WERI-Rb-1 (cell line): ENCODE measurements at places on chromosomes 7 and 10.

GRCh38 chr7:8490391-8491045, 57.1 kb downstream of the NXPH1 start:
- DNase-seq: no peak

- no peak for DNase-seq
Measured at GRCh38 chr10:33681595-33681994, 347.1 kb upstream of the NRP1 start.

DNA sequence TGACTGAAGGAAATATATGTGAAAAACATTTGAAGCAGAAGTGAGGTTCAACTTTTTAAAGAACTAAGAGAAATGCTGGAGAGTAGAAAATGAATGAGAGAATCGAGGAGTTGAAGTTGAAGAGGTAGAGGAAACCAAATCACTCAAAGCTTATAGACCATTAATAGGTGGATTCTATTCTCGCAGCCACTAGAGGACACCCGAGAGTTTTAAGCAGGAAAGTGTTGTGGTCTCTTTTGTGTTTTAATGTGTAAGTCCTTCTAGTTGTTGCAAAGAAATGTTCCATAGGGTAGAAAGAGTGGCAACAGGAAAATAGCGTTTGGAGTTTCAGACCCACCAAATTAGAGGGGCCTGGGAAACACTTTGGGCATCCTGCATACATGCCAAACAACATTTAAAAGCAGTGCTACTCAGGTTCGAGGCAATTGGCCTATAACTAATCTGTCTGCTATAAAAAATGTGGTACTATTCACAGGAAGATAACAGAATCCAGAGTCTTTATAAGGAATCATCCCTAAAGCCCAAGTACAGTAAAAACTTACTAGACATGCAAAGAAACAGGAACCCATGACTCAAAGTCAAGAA, 75.3 kb upstream of the TAS2R16 start:
- DNase-seq: no peak

DNA sequence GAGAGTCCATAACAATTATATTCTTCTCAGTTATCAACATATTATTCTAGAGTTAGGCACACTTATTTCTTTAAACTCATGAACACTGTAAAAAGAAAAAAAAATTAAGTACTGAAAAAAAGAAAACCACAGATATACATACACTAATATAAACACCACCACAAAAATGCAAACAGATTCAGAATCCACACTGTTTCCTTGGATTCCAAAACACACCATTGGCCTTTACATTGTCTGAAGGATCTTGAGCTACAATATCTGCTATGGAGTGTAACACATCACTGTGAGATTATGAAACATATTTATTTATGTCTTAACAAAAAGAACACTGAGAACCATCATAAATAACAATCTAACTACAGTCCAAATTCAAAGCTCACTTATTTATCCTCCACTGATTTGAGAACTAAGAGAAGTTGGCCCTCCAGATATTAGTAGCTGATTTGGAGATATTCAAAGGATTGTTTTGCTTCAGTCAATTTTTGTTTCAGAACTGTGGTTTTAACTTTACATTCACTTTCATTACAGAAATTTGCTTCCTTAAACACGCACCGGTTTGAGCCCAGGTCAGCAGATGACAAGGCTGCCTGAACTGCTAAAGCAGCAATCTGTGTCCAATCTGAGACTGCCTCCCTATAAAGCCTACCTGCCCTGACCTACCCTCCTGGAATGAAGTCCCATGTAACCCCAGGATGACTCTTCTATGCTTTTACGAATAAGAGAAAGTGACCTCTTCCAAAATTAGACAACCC, 47.0 kb upstream of the CDK1 start:
- no peak for DNase-seq

- DNase-seq: no peak
Measured at GRCh38 chr10:69712342-69712741, 82.3 kb downstream of the FAM241B start.

DNA sequence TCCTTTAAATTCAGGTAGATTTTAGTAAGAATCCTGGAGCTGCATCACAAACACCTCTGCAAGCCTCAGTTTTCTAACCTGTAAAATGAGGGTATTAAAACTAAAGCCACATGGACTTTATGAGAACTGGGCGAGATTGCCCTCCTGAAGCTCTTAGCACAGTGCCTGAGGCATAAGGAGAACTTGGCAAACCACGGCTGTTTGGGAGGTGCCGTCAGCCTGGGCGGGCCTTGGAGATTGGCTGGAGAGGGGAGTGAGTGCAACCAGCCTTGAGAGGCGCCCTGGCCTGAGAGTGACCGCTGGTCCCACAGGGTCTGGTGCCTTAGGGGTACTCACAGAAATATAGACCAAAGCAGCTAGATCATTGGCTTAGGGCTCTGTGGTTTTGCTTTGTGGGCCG, 5.4 kb upstream of the TNS3 start:
- no peak for DNase-seq

- no peak for DNase-seq
Measured at GRCh38 chr7:134469622-134470021, 10.7 kb upstream of the AKR1B1 start.

GRCh38 chr7:104124469-104124868, 83.3 kb downstream of the ORC5 start:
- DNase-seq: no peak

- no peak for DNase-seq
Measured at GRCh38 chr10:100489396-100489795, 26.6 kb downstream of the WNT8B start.

GRCh38 chr7:116809636-116810266, 52.6 kb upstream of the CAPZA2 start:
- peak; percentile 27 for DNase-seq

GRCh38 chr7:104137511-104137910, 70.3 kb downstream of the ORC5 start:
- no peak for DNase-seq

DNA sequence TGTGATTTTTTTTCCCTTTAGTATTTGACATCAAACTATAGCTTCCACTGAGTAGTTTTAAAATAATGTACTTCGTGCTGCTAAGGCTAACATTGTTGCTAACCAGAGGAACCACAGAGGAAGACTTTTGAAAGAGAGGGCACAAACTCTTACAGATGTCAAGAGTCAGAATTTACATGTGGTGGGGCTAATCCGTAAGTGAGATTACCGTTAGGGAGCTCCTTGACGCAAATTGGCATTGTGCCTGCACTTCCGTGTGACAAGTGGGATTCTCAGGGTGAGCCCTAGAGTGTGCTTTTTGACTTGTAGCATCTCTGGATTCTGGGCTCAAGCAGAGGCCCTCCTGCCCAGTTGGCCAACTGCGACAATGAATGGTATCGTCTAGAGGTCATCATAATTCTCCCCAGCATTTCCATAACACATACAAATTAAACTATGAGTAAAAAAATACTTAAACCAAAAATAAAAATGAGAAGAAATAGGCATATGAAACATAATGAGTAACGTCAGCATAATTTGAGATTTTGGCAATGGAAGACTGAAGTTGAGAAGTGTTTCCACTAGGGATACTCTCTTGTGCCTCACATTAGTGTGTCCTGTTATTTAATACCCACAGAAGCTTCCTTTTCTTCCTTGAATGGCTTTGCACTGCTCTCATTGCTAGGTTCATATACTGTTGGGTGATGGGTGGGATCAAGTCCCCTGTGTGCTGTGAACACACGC, 164.0 kb downstream of the SDK1 start:
- DNase-seq: no peak

- DNase-seq: no peak
Measured at GRCh38 chr7:16606704-16607103, 38.9 kb downstream of the ANKMY2 start.

DNA sequence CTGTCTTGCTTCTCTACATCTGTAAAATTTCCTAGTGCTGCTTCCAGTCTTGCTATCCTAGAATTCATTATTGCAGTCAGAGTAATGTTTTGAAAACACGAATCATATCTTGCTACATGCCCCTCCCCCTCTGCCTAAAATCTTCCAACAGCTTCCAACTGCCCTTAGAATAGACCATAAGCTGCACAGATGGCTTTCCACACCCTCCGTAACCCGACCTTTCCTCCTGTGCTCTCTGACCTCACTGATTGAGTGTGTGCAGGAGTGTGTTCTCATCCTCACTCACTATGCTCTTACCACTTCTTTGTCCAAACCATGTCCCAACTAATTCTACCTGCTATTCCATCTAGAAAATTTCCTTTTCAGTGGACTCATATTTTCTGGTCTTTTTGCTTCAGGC, 121.2 kb upstream of the ANKRD1 start:
- DNase-seq: peak; percentile 12

DNA sequence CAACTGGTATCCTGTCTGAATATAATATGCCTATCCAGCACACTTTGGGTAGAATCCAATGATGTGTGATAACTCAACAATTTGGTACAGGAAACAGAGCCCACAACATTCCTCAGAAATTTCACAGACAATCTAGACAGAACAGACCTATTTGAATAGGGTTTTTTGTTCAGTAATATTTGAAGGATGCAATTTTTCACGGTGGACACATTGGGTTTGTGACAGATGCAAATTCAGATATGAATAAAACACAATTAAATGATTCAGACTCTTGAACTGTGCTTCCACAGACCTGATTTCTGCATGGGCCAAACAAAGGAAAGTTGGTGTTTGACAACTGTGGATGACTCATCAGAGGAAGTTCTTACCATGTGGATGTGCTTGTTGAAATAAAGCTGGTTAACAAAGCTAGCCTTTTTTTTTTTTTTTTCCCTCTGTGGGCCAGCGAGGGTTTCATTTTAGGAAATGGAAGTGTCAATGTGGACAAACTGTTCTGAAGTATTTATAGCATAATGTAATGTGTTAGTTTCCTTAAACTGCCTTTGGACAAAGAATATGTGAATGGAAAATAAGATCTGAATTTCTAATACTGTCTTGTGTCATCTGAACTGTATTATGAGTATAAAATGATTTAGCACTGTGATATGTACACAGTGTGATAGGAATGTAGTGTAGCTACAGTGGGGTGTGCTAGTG, 43.2 kb upstream of the FAM133B start:
- no peak for DNase-seq

DNA sequence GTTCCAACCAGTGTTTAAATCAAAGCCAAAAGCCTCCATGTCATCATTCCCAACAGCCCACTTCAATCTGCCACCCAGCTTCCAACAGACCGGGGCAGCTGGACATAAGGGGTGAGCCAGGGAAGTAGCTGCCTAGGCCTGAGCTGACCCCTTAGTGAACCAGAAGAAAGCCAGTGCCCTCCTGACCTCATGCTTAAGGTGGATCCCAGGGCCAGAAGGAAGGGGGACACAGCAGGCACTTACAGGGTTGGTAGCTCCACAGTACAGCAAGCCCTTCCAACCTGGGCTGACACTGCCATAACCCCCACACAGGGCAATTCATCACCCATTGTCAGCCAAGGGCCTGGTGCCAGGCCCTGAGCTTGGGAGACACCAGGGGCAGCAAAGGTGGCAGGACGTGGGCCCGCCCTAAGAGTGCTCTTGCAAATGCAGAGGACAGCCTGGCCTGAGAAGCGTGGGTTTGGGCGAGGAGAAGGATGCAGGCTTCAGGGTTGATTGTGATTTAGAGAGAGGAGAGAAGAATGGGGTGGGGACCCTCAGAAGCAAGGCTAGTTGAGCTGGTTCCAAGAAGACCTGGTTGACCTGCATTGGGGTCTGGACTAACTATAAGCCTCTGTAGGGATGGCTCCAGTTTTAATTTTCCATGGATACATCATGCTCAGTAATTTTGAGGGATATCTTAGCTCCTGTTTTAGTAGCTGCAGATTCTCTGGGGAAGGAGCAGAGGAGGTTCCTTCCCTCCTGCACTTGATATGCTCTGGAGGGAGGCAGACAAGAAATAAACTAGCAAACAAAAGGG, 3.1 kb upstream of the CYP26A1 start:
- no peak for DNase-seq

GRCh38 chr10:22054961-22055360, 51.4 kb upstream of the DNAJC1 start:
- no peak for DNase-seq

DNA sequence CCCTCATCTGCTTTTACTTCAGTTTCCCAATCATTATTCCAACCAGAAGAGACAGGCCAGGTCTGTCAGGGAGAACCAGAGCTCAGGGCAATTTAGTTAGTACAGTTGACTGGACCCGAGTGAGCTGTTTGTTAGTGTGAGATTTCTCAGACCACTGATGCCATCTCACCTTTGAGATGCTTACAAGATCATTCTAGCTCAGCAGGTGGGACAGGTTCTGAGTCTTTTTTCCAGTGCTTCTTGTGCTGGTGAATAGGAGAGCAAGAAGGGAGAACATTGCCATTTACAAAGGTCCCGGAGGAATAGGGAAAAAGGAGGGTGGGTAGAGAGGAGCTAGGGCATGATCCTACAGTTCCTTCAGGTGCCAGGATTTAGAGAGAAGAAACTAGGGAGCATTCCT, 112.4 kb upstream of the IFRD1 start:
- no peak for DNase-seq

GRCh38 chr10:78812571-78813318, 256.0 kb upstream of the ZMIZ1 start:
- no peak for DNase-seq

- DNase-seq: peak; percentile 89
Measured at GRCh38 chr10:48287417-48288391, 13.2 kb upstream of the FRMPD2 start.

DNA sequence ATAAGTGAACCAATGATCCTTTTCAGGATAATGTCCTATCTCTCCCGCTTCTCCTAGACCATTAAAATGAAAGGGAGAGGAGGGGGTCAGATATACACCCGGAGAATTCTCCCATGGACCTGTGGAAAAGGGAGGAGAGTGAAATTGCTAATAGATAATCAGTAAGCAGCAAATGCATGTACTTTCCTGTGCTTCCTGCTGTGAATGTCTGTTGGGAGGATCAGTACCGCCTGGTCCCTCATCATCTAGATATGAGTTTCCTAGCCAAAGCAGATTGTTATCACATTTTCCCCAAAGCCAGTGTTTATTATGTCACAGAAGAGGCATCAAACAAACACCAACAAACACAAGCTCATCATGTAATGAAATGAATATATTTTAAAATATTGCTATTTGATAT, 96.8 kb downstream of the GNAT3 start:
- DNase-seq: no peak

GRCh38 chr7:2824678-2825461, 19.2 kb downstream of the GNA12 start:
- DNase-seq: no peak

- DNase-seq: peak; percentile 63
Measured at GRCh38 chr10:99881371-99881770, 98.9 kb downstream of the ABCC2 start.

DNA sequence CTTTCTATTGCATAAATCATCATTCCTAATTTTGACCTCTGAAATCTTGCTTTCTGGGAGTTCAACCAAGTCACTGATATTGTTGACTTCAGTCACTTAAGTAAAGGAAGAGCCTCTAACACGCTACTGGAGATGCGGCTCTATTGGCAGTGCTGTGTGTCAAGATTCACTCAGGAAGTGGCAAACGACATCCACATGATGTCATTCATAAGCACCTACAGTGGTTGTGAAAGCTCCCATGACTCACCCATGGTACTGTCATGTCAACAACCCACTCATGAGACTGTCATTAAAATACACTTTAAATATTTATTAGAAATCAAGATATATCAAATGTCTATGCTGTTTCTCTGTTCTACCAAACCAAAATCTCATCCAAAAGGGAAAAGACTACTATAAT, 52.5 kb upstream of the LHFPL3 start:
- no peak for DNase-seq

GRCh38 chr10:6009150-6009549, 31.8 kb upstream of the IL15RA start:
- DNase-seq: no peak

GRCh38 chr10:99966306-99966705, 43.4 kb downstream of the DNMBP start:
- DNase-seq: peak; percentile 59

GRCh38 chr10:48285710-48286109, 11.2 kb upstream of the FRMPD2 start:
- no peak for DNase-seq
